ELF-1 (cell line): ENCODE measurements at places on chromosomes 5 and 9.

GRCh38 chr5:177234841-177235240 lies 68.7 kb downstream of the RAB24 start:
- DNase-seq: no peak

GRCh38 chr5:95959051-95959887 lies 2.4 kb downstream of the ELL2 start:
- DNase-seq: peak; percentile 56

- DNase-seq: no peak
These were observed 115.2 kb downstream of the LHFPL2 start for GRCh38 chr5:78533356-78533755.

- DNase-seq: no peak
These were observed 17.6 kb upstream of the VDAC1 start for GRCh38 chr5:134022333-134022732.

- no peak for DNase-seq
These were observed 38.2 kb upstream of the ZNF354A start for GRCh38 chr5:178768371-178769260.

DNA sequence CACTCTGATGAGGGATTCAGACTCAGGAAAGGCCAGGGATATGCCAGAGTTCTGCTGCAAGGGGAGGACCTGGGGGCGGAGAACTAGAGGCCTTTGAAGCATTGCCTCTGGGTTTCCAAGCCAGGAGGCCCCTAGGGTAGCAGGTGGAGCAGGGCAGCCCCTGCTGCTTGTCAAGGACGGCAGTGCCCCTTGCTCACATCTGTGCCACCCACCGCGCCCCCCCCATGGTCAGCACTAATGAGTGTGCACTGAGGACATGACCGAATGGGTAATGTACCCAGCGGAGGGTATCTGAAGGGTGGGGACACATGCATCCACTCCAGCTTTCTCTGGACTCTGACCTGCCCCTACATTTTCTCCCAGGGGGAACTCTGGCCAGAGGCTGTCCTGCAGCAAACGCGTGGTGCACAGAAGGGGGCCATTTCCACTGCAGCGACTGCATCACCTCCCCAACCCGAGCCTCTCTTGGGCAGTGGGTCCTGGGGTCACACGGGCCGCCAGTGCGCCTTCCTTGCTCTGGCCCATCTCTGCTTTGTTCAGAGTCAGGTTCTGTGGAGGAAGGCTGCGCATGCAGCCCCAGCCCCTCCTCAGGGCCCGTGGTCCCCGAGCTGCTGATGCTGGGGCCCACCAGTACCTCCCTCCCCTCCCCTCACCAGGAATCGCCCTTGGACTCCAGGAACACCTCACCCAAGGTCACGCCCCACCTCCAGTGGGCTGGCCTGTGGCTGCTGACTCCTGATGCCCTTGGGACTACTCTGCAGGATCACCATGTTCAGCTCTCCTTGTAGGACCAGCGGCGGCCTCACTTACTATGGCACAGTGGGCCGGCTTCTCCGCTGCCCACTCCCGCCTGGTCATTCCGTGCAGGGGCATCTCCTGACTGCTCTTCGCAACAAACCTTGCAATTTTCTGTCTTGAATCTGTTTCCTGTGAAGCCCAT lies 31.2 kb downstream of the STC2 start:
- DNase-seq: peak; percentile 61

GRCh38 chr9:137227054-137227852 lies at the start of gene RNF224:
RNF224 (plus strand) TSS chr9:137227502; CDS start chr9:137228336, 834 bp downstream.
- DNase-seq: peak; percentile 87

DNA sequence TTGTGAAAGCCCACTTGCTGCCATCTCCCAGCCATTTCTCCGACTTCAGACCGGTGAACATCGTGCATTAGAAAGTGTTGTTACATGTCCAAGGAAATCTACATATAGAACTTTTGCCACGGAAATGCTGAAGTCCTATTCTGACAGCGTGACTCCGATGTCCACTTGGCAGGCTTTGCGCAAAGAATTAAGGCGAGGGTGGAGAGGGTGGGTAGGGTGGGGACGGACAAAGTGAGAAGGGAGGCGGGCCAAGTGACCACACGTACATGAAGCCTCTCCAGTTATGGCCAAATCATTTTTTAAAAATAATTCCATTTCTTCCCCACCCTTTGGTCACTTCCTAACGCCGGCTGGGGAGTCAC lies 460 bp upstream of the ACO1 start:
- DNase-seq: peak; percentile 8

- no peak for DNase-seq
These were observed 2232.8 kb upstream of the WWC1 start for GRCh38 chr5:166058660-166059059.

GRCh38 chr9:133729617-133730281 lies 8.4 kb downstream of the SARDH start:
- DNase-seq: no peak

- peak; percentile 92 for DNase-seq
These were observed 7.0 kb downstream of the ASS1 start for GRCh38 chr9:130451509-130452388.

DNA sequence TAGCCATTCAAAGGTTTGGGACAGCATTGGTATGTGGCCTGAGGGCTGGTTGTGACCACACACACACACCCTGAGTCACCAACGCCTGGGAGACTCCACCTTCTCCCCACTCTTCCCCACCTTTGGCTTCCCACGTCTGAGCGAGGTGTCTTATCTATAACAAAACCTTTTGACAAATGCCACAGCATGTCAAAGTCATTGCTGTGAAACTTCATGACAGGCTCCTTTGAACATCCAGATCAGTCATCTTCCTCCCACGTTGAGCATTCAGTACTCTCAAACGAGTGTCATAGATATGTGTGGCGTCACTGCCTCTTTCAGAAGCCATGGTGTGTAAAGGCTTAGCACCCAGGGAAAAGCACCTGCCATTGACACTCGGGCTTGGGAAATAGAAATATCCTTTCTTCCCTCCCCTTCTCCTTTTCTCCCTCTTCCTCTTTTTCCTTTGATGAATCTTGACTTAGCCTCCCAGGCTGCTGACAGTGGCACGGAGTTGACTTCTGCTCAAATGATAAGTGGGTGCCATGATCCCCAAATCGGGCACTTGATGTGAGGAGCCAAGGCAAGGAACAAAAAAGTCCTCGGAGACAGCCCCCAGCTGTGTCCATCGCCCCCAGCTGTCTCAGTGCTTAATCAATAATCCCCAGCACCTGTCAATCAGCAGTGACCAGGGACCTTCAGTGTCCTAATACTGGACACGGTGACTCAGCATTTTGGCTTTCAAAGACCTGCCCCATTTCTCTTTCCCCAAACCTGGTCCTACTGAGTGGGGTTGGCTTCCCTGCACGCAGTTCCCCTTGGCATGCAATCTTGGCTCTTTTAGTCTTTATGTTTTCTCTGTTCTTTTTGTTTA lies 114.8 kb downstream of the FGF18 start:
- DNase-seq: peak; percentile 47

GRCh38 chr9:108668938-108669335 lies 186.8 kb downstream of the ACTL7B start:
- DNase-seq: no peak

DNA sequence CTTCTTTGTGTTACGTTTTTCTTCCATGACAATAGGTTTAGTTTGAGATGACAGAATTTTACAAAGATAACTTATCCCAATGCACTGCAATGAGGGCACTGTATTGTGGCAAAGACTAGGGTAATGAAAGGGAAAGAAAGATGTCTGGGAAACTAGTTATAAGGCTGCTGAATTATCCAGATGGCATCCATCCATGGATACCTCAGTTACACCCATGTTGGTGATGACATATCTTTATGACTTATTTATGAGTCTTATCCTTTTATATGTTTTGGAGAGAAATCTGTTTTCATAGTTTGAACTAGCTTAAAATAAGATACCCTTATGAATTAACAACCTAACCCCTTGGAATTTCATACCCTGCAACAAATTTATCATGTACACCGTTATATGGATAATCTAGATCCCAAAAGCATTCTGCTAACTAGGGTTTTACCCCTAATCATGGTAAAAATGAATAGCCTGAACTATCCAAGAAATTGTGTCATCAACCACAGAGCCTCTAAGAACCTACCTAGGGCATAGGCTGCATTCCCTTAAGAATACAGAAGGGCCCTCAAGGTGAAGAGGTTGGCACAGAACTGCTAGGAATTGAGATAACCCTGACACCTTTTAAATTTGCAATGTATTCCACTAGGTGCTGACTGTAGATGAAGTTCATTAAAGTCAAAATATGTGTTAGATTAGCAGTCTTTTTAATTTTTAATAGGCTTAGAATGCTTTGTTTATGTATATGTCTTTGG lies 49.5 kb upstream of the RORB start:
- no peak for DNase-seq

- DNase-seq: peak; percentile 4
These were observed 20.1 kb downstream of the FBXL17 start for GRCh38 chr5:108361771-108362170.

DNA sequence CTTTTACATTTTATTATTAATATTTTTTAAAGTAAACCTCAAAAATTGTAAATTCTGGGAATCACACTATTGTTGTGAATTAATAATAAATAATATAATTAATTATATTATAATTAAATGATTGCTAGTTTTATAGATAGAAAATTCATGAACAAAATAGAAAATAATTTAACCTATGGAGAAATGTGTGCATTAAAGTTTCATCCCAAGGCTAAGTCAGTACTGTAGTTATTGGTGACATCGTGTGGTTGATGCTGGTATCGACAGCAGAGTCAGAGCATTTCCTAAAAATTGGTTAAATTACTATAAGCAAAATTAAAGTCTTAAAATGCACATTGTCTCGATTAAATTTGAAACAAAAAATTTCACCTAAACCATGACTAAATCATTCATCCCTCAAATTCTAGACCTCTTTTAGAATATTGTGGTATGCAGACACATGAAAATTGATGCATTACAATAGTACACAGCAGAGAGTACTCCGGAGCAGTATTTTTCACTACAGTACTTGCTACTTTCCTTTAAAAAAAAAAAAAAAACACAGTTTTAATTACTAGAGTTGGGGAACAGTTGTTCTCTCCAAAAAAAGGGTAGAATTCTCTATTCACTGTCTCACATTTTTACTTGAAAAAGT lies 73.9 kb downstream of the RORB start:
- DNase-seq: no peak

- DNase-seq: no peak
These were observed 510.6 kb upstream of the ITGA1 start for GRCh38 chr5:52277101-52277500.

DNA sequence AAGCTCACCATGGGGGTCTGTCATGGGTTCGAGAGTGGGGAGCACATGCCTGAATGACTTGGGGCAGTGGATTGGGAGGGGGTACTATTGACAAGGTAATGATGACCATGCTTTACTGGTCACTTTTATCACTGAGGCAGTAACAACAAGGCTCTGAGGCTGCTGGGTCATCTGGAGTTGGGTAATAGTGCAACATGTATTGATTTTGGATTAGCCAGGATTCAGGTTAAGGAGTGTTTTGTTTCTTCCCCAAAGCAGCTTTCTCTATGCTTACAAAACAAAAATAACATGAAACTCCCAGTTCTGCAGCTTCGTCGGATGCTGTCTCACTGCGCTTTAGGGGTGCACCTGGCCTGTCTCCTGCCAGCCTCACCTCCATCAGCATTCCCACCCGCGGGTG lies 155.3 kb downstream of the GADD45G start:
- no peak for DNase-seq

DNA sequence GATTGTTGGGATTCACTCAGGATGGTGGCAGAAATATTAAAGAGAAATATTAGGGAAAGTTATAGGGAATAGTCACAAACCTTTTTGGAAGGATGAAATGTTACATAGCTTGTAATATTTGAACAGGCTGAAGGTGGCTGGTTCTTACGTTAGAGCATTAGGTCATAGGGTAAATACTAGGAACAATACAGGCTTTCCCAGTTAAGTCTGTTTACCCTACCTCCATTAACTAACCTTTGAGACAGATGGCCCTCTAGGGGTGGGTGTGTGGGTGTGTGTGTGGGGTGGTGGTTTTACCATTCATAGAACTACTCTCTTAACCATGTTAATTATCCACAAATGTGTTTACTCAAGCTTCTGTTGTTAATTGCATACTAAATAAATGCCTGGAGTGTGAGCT lies 94.3 kb upstream of the STK32A start:
- peak; percentile 18 for DNase-seq

DNA sequence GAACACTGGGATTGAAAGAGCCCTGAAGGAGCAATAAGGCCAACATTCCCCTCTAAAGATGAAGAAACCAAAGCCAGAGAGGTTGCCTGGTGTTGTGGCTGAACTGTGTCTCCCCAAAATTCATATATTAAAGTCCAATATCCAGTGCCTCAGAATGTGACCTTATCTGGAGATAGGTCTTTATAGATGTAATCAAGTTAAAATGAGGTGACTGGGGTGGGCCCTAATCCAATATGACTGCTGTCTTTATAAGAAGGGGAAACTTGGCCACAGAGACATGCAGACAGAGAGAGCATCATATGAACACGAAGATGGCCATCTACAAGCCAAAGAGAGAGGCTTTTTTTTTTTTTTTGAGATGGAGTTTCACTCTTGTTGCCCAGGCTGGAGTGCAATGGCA lies 66.9 kb upstream of the PLPP1 start:
- no peak for DNase-seq

- no peak for DNase-seq
These were observed 310.4 kb downstream of the ACTL7B start for GRCh38 chr9:108545436-108545835.

DNA sequence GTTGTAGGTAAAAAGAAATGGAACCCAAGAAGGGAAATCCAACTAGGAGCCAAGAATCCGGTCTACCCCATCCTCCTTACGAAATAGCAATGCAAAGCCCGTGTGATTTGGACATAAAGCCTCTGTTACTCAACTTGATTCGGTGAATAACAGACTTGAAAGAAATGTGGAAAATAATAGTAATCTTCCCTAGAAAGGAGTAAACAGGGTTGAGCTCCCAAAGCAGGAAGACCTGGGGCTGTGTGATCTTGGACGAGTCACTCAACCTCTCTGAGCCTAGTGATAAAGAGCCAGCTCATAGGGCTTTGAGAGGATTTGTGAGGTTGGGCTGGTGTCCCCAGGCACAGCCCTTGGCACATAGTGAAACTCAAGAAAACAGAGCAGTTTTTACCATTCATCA lies 42.7 kb upstream of the IL17B start:
- no peak for DNase-seq

DNA sequence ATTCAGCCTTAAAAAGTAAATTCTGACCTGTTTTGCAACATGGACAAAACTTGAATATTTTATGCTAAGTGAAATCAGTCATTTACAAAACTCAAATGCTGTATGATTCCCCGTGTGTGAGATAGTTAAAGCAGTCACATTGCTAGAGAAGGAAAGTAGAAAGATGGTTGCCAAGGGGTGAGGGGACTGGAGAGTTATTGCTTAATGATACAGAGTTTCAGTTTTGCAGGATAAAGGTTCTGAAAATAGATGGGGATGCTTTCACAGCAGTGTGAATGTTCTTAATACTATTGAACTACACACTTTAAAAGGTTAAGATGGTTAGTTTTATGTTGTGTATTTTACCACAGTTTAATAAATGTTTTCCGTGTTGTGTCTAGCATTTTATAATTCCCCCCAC lies 51.2 kb downstream of the SGCD start:
- no peak for DNase-seq
